ENCODE measurements at places on chromosomes 1 and 21.
A peak's percentile ranks its signal among the peaks of the same experiment; 100 is the strongest.

- DNase-seq, result peak; percentile 25
Observed at GRCh38 chr1:35180776-35181374, 12.1 kb downstream of the SFPQ start.

DNA sequence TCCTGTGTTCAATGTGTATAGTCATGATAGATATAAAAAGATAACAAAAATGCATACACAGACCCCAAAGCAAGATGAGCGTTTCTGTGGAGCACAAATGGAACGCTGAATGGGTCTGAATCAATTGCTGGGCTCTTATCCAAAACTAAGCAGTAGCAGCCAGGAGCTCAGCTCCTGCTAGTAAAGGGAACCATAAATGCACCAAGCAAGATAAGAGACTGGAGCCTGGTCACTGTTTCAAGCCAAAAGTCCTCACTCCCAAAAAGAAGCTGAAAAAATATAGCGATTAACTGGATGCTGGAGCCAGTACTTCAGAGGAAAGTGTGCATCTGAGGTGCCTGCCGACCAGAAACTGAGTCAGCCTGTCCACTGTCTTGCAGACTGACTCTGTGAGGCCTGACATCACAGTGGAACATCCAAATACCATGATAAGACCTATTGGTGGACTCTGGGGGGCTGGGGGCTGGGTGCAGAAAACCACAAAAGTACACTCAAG is 68.9 kb downstream of the LRRC8C start:
- DNase-seq, result peak; percentile 39

DNA sequence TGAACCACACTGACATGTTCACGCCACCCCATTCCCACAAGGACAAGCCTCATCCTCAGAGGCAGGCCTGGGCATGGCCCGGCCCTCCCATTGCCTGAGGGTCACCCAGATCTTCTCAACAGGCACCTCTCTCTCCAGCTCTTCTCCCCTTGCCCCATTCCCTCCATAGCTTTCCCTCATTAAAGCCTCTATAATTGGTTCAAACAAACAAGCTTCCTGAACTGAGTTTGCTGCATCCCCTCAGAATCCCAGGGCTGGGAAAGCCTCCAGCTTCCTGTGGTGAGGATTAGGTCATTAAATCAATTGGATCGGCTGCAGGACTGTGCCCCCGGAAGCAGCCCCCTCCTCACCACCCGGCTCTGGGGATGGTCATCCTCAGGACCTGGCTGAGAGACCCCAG is 18.9 kb downstream of the CTNNBIP1 start:
- DNase-seq, result no peak

GRCh38 chr1:168032029-168032428 is 95.2 kb upstream of the MPC2 start:
- DNase-seq, result no peak

- no peak for DNase-seq
Observed at GRCh38 chr1:62790716-62791115, 6.8 kb downstream of the ATG4C start.

GRCh38 chr1:225448146-225448805 is 20.4 kb upstream of the LBR start:
- no peak for DNase-seq

DNA sequence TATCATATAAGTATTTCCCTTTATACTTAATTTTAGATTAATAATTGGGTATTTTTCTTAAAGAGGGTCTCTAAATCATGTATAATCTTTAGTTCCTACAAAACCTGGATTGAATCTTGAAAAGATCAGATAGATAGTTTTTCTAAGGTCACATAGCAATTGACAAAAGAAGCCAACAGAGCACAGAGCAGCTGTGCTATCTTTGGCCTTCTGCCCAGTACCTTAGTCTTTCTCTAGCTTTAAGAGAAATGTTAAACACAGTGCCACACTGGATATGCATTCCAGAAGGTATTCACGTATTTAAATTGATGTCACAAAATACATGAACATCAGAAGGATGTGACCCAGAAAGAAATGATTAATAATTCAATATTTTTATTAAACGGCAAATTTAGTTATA is 86.8 kb downstream of the C21orf91 start:
- DNase-seq, result no peak

DNA sequence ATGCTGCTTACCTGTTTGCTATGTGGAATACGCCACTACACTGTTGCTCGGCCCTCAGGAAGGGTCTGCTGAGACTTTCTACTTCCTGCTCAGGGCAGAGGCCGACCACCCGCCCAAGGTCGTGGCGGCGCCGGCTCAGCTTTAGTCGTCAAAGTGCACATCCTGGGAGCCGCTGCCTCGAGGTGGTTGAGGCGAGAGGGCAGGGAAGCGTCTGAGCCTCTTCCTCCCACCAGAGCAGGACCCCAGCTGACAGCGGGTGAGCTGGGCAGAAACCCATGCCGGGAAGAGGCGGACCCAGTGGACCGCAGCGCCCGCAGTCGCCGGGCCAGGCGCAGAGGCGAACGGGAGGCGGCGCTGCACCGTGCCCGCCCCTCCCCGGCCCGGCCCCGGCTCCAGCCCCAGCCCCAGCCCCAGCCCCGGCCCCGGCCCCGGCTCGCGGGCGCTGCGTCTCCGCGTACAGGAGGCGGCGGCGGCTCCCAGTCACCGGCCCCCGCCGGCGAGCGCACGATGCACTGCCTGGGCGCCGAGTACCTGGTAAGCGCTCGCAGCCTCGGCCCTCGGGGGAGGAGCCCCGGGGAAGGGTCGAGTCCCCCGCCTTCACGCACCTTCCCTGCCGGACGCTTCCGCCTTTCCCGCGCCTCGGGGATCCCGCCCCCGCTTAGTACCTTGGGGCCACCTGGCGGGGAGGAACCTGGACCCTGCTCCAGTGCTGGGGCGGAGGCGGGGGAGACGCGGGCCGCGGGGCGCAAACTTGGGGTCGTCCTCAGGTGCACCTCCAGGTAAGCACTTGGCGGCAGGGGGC is at the start of gene SLC44A3:
SLC44A3 (plus strand) TSS at position 413 of the 802 bp plus-strand sequence; CDS start at position 508, 95 bp downstream.
- DNase-seq, result peak; percentile 6

DNA sequence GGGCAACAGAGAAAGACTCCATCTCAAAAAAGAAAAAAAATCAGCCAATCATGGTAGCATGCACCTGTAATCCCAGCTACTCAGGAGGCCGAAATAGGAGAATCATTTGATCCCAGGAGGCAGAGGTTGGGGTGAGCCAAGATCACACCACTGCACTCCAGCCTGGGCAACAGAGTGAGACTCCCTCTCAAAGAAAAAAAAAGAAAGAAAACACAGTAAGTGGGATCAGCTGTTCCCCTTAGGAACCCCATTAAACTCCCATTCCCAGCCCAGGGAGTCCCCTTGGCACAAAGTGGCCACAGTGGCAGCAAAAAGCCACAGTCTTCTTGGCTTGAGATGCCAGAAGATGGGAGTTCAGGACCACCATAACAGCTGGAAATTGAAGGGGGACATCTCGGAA is 9.1 kb downstream of the TMEM50B start:
- no peak for DNase-seq

GRCh38 chr1:19401535-19401889 is 83.8 kb downstream of the CAPZB start:
- DNase-seq, result no peak

DNA sequence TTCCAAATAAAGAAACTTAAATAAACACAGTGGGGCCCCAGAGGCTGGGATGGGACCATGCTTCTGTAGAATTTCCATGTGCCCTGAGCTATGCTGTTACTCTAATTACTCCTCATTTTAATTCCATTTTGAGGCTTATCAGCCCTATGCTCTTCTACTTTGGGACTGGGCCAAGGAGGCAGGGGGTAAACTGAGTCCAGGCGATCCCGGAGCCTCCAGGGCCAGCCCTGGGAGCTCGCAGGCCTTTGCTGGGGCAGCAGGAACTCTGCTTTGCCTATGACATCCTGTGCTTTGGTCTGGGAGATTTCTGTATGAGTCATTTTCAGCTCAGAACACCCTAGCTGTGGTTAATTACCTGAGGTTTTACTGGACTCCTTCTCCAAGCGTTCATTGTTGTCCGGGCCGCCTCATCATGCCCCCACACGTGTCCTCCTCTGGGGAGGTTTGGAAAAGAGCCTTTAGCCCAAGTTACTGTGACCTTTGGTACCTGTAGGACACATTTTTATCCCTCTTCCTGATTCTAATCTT is 95.7 kb downstream of the RHOU start:
- no peak for DNase-seq

DNA sequence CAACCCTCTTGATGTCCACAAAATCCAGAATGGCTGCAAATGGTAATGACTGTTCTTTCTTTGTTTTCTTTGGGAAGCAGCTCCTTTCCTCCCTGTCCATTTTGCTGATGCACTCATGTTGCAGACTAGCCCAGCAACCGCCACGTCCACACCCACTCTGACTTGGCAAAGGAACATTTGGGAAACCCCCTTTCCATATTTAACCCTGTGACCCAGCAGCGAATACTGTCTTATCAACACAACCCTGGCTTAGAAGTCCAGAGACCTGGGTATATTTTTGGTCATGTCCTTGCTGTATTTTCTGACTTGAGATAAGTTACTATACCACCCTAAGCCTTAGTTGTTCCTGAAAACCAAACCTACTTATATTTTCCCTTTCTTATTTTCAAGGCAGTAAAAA is 18.1 kb upstream of the SHE start:
- DNase-seq, result no peak

DNA sequence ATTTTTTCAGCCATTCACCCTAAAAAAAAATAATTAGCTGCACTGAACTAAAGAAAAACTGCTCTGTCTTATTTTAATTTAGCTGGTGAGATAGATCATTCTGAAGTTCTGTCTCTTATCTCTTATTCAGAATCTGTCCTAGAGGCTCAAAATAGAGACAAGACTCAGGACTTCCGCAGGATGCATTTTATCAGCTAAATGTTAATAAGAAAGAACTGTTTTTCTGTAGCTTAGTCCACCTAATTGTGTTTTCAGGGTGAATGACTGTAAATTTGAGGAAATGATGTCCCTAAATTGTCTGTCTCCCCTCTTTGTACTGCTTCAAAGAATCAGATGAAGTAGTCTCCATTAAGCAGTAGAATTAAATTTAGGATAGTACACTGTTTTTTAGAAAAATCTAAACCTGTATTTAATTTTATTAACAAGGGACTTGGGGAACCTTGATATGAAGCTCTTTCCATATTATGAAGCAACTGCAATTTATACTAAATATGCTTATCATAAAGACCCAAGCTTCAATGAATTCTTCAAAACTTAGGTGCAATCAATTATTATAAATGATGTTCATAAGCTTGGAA is 671.9 kb downstream of the RWDD3 start:
- no peak for DNase-seq

DNA sequence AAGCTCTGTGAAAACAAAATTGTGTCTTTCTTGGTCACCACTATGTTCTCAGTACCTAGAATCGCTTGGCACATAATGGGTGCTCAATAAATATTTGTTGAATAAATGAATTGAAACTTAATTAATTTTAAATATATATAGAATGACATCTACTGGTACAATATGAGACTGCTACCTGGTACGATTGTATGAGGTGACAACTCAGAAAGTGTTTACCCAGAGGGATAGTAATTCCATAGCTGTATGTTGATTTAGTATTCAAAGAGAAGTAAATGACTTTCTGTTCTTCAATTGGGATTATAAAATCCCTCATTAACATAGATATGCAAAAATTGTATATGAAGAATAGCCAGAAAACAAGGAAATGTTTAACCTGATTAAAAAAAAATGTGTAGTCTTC is 128.7 kb downstream of the RPS6KC1 start:
- DNase-seq, result no peak

DNA sequence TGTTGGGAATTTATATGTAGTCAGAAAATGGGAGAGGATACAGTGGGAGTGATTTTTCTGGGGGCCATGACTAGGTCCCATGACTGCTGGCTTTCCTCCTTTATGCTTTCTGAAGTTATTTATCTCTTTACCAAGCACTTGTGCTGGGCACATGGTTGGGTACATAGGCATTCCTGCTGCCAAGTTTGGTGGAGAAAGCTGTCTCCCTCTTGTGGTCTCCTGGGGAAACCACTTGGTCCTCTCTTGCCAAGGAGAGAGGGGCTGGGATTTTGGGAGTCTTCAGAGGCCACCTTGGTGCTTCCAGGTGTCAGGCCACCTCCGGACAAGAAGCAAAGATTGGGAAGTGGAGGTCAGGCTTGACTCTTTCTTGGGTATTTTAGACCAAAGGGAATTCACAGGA is 120.2 kb upstream of the KCNE2 start:
- DNase-seq, result peak; percentile 24

DNA sequence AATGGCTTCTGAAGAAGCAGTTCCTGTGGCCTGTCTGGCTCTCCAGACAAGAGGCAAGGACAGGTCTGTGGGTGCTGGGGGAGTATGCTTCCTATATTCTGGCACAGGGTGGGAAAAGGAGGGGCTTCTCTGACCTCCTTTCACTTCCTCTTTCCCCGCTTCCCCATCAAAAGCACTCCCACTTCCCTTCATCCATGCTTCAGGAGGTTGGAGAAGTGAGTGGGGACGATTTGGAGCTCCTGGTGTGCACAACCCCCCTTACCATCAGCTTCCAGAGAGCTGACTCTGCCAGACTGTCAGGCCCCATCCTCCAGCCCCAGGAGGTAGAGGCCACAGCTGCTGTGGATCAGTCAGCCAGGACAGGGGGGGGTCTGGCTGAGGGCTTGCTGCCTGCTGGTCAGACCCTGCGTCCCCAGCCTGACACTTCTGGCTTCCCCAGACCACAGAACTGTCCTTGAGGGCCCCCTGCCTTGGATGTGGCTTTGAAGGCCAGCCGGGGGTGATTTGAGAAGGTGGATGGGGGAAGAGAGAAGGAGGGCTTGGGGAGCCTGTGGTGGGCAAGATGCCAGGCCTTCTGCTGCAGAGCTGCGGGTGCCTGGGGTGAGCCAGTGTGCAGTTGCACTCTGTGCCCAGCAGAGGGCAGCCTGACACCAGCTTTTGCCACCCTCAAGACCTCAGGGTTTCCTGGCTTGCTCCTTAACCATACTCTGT is 21.5 kb upstream of the TMEM222 start:
- peak; percentile 72 for DNase-seq

DNA sequence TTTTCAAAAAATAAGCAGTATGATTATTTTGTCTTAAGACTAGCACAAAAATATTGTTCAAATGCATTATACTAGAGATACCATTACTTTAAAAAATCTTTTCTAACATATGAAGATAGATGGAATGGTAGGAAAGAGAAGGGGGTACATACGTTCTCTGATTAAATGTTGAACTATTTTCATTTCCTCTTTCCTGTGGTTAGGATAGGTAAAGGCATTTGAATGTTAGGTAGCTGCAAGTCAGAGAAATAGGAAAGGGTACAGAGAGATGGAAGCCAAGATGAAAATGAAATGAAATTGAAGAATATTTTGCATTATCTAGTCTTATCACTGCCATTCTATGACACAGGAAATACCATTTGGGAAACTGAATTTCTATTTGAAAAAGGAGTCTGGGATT is 28.3 kb downstream of the TLCD4 start:
- no peak for DNase-seq

DNA sequence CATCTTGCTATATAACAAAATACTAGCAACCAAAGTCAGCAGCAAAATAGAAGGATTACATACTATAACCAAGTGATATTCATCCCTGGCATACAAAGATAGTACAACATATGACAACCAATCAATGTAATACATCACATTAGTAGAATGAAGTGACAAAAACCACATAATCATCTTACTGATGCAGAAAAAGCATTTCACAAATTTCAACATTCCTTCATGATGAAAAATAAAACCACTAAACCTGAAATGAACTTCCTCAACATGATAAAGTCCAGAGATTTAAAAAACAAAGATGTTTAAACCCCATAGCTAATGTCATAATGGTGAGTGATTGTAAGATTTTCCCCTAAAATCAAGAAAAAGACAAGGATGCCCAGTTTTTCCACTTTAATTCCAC is 18.6 kb downstream of the RO60 start:
- DNase-seq, result no peak

- no peak for DNase-seq
Observed at GRCh38 chr1:94617134-94617805, 75.7 kb upstream of the F3 start.
